ENCODE measurements at places on chromosomes 2 and 18.
A peak's percentile ranks its signal among the peaks of the same experiment; 100 is the strongest.

DNA sequence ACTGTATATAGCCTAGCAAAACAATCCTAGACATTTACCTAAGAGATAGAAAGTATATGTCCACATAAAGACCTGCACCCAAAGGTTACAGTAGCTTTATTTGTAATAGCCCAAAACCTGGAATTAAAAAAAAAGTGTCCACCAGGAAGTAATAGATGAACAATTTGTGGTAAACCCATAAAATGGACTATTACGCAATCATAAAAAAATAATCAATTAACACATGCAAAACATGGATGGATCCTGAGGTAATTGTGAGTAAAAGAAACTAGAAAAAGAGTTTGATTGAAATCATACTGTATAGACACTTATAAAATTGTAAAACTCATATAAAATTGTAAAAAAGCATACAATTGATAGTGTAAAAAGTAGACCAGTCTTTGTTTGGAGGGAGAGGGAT, 673.0 kb upstream of the ZNF804A start:
- DNase-seq = no peak

DNA sequence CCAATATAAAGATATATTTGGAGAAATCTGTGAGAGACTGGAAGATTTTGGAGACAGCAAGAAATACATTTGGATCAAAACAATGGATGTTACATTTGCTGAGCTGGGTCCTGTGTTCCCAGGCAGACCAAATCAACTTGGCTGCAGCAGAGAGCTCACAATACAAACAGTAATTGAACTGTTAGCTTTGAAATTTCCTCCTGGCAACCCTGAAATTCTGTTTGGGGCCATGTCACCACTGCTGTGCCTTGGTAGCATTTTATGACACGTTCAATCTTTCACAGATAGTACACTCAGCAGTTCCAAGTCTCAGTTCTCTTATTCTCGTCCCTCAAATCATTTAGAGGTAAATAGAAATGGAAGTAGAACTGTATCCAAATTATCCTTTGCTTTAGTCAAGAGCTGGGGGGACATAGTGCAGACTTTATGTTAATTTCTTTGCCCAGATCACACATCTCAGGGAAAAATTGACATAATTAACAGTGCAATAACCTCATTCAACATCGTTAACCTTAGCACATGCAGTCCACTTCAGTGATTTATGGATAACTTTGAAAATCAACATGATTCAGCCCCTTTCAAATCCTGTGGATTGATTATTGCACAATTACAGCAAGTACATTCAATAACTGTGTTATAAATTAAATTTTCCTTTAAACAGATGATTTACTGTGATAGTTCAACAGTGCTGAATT, 277.4 kb upstream of the MC4R start:
- no peak for DNase-seq

GRCh38 chr2:106944215-106944614, 58.2 kb upstream of the ST6GAL2 start:
- no peak for DNase-seq

GRCh38 chr2:7430869-7431641, 513.8 kb downstream of the RNF144A start:
- no peak for DNase-seq

GRCh38 chr2:191636235-191636543, 41.7 kb upstream of the NABP1 start:
- no peak for DNase-seq

GRCh38 chr18:10354241-10354811, 100.1 kb upstream of the APCDD1 start:
- no peak for DNase-seq

DNA sequence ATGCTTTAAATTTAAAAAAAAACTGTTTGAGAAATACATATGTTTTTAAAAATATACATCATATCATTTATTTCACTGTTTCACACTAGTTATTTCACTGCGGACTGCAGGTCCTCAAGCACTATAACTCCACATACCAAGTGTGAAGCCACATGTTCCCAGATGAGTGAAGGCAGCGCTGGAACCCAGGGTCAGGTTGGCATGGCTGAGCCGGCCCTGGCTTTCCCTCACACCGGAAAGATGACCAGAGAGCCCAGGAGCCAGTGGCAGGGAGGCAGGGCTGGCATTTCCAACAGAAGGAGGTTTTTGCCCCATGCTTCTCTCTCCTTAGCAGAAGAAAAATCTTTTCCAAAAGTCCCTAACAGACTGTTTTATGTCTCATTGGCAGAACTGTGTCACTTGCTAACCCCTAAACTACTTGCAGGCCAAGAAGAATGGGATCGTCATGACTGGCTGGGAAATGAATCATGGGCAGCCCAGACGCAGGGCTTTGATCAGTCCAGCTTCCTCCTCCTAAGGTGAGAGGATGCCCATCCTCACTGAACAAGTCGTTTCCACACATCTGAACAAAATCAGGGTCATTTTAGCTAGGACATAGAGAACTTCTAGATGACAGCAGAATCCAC, 287.6 kb upstream of the HNRNPA3 start:
- no peak for DNase-seq

GRCh38 chr2:56102866-56103265, 80.9 kb upstream of the CCDC85A start:
- no peak for DNase-seq

- no peak for DNase-seq
These were observed 43.3 kb upstream of the LGALSL start for GRCh38 chr2:64410671-64411070.

DNA sequence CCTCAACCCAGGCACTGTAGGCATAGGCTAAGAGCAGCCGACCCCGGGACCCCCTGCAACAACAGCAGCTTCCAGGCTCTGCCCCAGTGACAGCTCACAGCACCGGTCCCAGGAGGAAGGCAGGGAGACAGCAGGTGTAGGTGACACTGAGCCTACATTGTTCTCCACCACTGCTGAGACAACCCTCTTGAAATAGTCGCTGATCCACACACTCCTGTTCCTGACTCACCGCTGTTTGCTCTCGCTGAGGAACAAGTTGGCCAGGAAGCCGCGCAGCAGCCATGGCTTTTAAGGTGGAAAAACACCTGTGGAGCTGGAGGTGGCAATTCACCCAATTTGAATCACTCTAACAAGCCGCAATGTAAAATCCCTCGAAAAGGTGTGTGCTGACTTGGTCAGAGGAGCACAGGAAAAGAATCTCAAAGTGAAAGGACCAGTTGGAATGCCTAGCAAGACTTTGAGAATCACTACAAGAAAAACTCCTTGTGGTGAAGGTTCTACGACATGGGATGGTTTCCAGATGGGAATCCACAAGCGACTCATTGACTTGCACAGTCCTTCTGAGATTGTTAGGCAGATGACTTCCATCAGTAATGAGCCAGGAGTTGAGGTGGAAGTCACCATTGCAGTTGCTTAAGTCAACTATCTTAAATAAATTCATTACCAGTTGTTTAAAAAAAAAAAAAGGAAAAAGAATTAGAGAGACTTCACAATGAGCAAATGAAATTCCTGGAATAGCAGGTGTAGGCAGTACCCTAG, 167.5 kb downstream of the ARL4C start:
- no peak for DNase-seq

DNA sequence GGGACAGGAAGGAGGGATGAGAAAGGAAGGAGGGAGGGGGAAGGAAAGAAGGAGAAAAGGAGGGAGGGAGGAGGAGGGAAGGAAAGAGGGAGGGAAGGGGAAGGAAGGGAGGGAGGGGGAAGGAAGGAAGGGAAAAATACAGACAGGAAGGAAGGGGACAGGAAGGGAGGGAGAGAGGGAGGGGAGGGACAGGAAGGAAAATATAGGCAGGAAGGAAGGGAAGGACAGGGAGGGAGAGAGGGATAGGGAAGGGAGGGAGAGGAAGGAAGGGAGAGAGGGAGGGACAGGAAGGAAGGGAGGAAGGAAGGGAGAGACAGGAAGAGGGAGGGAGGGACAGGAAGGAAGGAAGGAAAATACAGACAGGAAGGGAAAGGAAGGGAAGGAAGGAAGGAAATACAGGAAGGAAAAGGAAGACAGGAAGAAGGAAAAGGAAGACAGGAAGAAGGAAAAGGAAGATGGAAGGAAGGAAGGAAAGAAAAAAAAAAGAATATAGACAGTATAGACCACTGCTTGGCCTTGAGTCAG, 63.6 kb downstream of the FEZ2 start:
- no peak for DNase-seq

DNA sequence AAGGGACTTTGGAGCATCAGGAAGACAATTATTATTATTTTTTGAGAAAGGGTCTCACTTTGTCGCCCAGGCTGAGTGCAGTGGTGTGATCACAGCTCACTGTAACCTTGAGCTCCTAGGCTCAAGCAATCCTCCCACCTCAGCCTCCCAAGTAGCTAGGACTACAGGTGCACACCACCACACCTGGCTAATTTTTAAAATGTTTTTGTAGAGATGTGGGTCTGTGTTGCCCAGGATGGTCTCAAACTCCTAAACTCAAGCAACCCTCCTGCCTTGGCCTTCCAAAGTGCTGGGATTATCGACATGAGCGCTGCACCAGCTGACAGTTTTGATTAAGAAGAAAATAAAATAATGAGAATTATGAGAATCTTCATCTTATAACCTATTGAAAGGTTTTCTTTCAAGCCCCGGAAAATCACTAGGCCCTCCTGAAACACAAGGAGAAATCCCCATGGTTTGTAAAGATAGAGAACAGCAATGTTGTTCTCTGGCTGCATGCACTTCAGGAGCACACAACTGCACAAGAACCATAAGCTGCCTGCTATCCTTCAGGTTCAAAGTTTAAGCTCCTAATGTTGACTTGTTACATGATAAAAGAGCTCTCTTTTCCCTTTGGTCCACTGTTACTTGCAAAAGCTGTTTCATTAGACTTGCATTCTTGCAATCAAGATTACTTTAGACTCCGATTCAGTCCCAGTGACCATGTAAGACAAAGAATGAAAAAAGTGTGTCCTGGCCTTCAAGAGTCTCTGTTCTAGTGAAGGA, 16.8 kb downstream of the NPC1 start:
- DNase-seq = no peak

GRCh38 chr2:54570925-54571694, 115.0 kb downstream of the SPTBN1 start:
- peak; percentile 29 for DNase-seq

- no peak for DNase-seq
These were observed 83.3 kb downstream of the MALT1 start for GRCh38 chr18:58754544-58755068.

GRCh38 chr2:223585666-223586065, 16.5 kb downstream of the SCG2 start:
- DNase-seq = no peak

- no peak for DNase-seq
These were observed 95.9 kb upstream of the SIX2 start for GRCh38 chr2:45105050-45105582.

- no peak for DNase-seq
These were observed 43.8 kb upstream of the SCN9A start for GRCh38 chr2:166419616-166419934.

- DNase-seq = no peak
These were observed 99.7 kb upstream of the SERTAD2 start for GRCh38 chr2:64753399-64753798.

DNA sequence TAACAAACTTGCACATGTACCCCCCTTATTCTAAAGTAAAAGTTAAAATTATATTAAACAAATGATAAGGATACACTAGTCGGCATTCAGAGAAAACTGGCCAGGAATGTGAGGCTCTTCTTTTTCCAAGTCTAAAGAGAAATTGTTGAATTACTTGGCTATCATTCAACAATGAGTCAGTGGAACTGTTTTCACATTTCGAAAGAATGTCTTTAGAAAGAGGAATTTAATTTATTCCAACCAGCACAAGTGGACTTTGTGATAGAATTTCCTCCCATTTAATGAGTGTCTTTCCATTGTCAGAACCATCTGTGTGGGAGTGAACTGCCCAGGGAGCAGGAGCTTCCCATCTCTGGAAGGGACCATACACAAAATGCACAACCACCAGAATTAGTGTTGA, 792.2 kb downstream of the EPHA4 start:
- no peak for DNase-seq

DNA sequence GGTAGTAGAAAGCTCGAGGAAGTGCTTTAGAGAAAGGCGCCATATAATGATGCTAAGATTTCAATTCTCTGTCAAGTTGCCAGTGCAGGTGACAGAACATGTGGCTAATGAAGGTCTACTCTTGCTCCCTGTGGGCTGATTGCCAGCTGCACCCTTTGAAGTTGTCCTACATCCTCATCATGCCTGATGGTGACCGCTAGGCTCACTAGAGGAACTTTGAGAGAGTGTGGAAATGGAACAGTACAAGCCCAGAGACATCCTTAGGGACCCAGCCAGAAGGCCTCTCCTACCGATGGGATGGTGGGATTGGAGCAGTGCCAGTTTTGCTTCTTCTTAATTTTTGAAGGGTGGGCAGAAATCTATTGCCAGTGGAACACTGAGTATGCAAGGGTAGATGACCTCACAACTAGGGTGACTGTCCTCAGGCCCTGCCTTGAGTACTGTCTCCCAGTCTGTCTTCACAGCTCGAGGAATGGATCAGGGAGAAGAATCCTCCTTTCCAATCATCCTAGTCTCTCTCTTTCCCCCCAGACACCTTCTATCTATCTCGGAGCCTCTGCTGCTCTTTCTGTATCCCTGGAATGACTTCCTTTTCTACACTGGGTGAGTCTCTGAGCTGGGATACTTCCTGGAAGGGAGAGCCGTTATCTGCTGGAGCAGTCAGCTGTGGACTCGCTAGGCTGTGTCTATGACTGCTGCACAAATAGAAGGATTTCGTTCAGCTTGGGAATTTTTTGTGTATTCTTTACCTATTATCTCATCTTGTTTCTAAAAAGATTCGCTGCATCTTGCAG, 33.5 kb downstream of the LGALSL start:
- no peak for DNase-seq

GRCh38 chr2:134175834-134176233, 78.0 kb upstream of the MGAT5 start:
- no peak for DNase-seq

DNA sequence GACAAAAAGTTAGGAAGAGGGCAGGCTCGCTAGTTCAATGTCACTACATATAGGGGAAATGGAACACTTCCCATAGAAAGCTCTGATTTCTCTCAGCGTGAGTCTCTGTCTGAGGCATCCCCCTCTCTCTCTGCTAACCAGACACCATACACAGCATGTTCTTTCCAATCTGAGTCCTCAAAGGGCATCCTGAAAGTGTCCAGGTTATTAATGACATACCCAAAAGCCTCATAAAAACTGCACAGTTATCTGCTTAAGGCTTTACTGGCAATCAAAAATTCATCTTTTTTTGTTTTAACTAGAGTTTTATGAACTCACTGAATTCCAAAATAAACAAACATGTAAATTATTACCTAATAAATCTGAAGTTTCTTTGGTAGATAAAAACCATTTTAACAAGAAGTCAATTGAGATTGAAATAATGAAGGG, 137.4 kb downstream of the AFF3 start:
- DNase-seq = no peak

DNA sequence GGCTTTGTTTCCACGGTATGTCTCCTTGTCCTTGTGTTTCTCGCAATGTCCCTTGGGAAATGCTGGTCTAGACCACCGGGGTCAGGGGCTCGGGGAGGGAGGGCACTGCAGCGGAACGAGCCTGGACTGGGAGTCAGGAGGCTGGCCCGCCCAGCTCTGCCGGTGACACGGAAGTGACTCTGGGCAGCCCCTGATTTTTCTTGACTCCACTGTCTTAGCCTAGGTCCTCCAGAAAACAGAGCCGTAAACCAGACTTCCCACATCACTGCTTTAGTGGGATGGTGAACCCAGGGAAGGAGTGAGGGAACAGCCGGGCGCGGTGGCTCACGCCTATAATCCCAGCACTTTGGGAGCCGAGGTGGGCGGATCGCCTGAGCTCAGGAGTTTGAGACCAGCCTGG, 144.2 kb downstream of the ASB1 start:
- no peak for DNase-seq

GRCh38 chr2:46380038-46380940, 83.1 kb downstream of the EPAS1 start:
- DNase-seq = no peak

GRCh38 chr2:208570851-208571763, 164.5 kb downstream of the PTH2R start:
- DNase-seq = no peak

- DNase-seq = no peak
These were observed 57.2 kb downstream of the CDC42EP3 start for GRCh38 chr2:37614061-37614738.
